ENCODE measurements at places on chromosomes 2 and 18.

- DNase-seq = no peak
Measured at GRCh38 chr2:205564346-205565141, 117.8 kb upstream of the NRP2 start.

- no peak for DNase-seq
Measured at GRCh38 chr2:29977284-29977683, 55.9 kb upstream of the ALK start.

DNA sequence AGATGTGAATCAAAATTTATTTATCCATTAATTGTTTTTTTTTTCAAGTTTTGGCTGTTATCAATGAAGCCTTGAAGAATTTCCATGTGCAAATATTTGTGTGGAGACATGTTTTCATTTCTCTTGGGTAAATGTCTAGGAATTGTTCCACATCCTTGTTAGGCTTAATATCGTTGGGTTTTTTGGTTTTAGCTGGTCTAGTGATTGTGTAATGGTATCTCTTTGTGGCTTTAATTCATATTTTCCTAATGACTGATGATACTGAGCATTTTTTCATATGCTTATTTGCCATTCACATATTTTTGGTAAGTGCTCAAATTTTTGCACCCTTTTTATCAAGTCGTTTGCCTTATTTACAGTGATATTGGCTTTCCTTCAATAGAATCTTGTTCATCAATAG lies 250.3 kb upstream of the EPHA4 start:
- DNase-seq = no peak

DNA sequence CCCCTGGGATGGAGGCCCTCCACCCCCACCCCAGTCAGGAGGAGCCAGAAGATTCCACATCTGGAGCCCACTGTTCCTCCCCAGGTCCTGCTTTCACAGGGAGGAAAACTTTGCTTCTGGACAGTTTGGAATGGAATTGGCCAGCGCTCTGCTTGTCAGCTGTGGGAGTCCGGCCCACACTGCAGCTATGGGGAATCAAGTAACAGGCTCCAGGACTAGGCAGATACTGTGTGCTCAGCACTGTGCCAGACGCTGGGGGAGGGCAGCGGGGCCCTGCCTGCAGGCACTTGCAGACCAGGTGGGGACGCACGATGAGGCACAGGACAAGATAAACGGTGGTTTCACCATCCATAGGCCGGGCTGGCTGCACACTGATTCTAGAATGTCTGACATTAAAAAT lies 114.0 kb downstream of the STPG4 start:
- DNase-seq = no peak

- no peak for DNase-seq
Measured at GRCh38 chr2:7661502-7661901, 744.3 kb downstream of the RNF144A start.

GRCh38 chr2:239227661-239228371 lies 173.0 kb downstream of the HDAC4 start:
- no peak for DNase-seq

GRCh38 chr2:133326652-133327397 lies 241.4 kb downstream of the NCKAP5 start:
- DNase-seq = no peak

DNA sequence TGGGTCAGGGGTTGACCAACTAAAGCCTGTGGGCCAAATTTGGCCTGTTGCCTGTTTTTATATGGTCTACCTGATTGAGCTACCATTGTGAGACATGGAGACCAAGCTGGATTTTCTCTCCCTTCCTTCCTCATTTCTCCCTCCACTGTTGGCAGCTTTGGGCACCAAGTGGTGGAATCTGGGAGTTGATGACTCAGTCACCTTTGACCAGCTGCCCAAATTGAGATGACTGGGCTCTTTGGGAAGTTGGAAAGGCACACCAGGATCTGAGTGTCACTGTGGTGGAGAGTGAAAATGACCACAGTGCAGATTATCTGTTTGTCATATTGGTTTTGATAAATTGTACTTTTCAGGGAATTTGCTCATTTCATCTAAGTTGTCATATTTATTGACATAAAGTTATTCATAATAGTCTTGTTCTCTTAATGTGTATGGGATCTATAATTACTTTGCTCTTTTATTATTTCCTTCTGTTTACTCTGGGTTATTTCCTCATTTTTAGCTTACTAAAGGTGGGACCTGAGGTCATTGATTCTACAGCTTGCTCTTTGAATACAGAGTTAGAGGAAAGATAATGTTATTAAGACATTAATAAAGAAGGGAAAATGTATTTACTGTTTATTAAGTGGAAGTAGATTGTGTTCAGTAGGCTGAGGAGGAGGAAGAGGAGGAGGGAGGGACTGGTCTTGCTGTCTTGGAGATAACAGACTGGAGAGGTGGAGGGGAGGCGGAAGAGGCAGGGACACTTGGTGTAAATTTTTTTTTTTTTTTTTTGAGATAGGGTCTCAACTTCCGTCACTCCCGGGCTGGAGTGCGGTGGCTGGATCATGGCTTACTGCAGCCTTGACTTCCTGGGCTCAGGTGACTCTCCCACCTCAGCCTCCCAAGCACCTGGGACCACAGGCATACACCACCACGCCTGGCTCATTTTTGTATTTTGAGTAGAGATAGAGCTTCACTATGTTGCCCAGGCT lies 31.8 kb downstream of the AGFG1 start:
- no peak for DNase-seq

GRCh38 chr2:128769457-128770142 lies 450.9 kb upstream of the HS6ST1 start:
- DNase-seq = no peak

GRCh38 chr2:96898641-96899412 lies 28.9 kb upstream of the SEMA4C start:
- DNase-seq = no peak

- DNase-seq = no peak
Measured at GRCh38 chr2:74511104-74511989, 2.9 kb upstream of the TLX2 start.
